ENCODE measurements at places on chromosomes 16 and 17. TPM values are rescaled to one million over a fixed set of nuclear protein-coding genes. Genes with fewer than 3 reads are reported as not detected.

METRNL gene
- polyA plus RNA-seq, result 49.2 TPM

DNA sequence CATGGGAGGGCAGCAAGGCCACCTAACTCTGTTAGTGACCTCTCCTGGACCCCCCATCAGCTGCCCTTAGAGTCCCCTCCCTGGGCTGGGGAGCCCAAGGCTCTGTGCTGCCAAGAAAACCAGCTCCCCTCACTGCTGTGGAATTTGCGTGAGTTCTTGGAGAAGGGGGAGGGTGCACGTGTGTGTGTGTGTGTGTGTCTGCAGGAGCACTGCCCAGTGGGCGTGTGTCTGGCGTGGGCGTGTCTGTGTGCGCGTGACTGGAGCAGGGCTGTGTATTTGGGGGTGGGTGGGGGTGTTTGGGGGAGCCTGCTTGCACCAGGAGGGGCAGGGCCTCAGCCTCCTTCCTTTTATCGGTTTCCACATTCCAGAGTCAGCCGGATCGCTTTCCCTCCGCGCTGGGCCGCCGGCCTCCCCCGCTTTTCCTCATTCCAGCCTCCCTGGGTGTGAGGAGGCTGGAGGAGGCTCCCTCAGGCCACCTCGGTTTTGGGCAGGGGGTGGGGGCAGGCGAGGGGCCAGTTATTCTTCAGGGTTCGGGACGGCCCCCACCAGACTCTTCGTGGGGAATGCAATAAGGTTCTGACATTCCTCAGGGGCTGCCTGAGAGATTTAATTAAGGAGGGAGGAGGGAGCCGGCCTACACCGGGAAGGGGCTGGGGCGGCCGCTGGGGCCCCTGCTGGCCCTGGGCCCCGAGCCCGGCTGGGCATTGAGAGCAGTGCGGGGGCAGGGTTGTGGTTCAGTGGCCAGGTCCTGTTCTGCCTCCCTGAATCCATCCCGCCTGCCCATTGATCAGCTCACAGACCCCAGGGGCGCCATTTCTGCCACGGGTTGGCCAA is 2.5 kb downstream of the VASN start:
- no peak for DNase-seq

NPIPA2 gene
- not detected for polyA plus RNA-seq

TMEM186 gene
- polyA plus RNA-seq, result 6.1 TPM

GRCh38 chr16:1527836-1528811 is 5.3 kb upstream of the TMEM204 start:
- DNase-seq, result no peak

GRCh38 chr17:75384751-75385150 is 20.7 kb downstream of the GRB2 start:
- no peak for DNase-seq

GRCh38 chr16:56425439-56425832 is at the start of gene AMFR:
TSS of gene AMFR (minus strand) at chr16:56425545. CDS start at chr16:56425327, 218 bp downstream.
- DNase-seq, result peak; percentile 78

GRCh38 chr16:87390641-87391323 is 1.4 kb upstream of the MAP1LC3B start:
- no peak for DNase-seq

DNA sequence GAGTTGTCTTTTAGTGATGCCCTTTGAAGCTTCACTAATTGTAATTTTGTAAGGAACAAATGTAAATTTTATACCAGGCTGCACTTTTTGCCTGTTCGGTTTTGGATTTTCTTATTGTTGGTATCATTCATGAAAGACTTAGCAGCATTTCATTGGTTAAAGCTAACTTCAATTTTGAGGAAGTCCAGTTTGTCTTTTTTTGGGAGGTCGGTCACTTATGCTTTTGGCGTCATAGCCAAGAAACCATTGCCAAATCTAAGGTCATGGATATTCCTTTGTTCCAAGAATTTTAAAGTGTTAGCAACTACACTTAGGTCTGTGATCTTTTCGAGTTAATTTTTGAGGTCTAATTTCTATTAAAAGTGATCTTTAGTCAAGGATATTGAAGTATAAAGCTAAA is 77.1 kb downstream of the PRKCA start:
- no peak for DNase-seq

GRCh38 chr17:39563476-39563875 is 44.2 kb downstream of the NEUROD2 start:
- no peak for DNase-seq

- no peak for DNase-seq
Measured at GRCh38 chr17:27939474-27940465, 46.6 kb upstream of the LYRM9 start.

ZNF385C gene
- 0.44 TPM for polyA plus RNA-seq

LYZL6 gene
- polyA plus RNA-seq, result not detected

GRCh38 chr16:11871193-11871592 is 19.9 kb upstream of the RSL1D1 start:
- no peak for DNase-seq

DNA sequence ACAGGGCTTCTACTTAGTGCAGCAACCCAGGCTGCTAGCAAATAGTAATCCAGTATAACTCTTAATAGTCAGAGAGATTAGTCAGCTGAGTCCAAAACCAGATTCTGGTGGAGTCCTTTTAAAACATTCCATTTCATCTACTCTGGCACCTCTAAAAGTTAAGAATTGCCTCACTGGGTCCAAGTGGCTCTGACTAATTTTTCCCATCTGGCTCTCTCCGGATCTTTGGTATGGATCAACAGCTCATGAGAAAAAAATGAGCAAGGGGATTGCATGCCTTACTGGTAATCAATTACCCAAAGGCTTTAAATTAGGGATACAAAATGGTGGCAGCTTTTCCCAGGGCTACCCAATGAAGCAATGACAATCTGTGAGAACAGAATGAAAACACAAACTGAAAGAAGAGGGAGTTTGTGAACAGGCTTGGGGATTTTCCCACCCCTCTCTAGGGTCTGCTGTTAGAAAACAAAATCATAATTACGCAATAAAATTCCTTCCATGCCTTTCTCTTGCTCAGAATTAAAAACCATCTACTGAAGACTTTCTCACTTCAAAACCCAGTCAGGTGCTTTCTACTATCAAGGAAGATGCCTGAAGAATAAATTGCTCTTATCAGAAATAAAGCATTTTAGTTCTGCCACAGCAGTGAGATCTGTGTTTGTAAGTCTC is 84.6 kb upstream of the PMFBP1 start:
- no peak for DNase-seq

DNAH2 gene
- not detected for polyA plus RNA-seq

FKBP10 gene
- 0.71 TPM for polyA plus RNA-seq

DNA sequence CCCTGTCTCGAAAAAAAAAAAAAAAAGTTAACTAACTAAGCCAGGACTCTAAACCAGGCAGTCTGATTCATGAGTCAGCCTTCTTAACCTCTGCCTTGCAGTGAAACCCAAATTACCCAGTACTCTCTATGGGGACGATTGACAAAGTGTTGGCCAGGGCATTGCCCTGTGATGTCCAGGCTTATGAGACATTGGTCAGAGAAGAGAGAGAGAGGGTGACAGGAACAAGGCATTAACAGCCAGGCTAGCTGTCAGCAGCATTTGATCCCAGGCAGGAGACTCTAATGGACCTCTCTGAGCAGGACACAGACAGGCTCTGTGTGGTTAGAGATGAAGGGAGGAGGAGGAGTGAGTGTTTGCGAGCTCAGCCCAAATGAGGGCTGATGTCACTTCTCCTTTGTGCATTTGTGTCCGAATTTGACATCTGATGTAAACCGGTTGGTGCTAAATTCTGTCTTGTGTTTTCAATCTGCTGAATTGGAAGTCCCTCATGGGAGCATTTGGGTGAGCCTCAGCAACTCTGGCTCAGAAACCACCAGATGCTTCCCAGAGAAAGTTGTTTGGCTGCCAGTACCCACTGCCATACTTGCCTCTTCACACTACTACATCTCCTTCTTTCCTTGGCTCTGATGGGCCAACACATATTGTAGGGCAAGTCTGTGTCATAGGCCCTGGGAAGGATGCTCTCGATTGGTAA is 4.3 kb upstream of the MYL4 start:
- DNase-seq, result peak; percentile 35

GRCh38 chr17:75088465-75089417 is 987 bp downstream of the SLC16A5 start:
- no peak for DNase-seq

ST6GALNAC1 gene
- polyA plus RNA-seq, result not detected

DNA sequence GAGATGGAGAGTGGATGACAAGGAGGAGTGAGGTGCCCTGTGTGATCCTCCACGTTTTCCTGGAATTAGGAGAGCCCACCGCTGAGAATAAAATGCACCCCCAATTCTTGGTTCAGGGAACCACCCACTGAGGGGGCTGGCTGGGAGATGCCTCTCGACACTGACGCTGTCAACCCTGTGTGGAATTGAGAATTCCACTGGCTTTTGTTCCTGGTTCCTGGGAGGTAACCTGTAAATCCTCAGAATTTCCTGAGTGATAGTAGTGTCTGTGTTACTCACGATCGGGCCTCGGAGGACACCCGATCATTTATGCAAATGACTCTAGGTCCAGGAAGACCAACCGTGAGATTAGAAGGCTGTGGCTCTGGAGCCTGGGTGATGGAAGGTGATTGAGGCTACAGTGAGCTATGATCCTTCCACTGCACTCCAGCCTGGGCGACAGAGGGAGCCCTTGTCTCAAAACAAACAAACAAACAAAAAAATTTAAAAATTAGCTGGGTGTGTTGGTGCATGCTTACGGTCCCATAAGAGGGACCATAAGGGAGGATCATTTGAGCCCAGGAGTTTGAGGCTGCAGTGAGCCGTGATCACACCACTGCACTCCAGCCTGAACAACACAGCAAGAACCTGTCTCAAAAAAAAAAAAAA is 11.7 kb upstream of the PRPSAP1 start:
- DNase-seq, result no peak

CNGB1 gene
- not detected for polyA plus RNA-seq

STX1B gene
- not detected for polyA plus RNA-seq

DNA sequence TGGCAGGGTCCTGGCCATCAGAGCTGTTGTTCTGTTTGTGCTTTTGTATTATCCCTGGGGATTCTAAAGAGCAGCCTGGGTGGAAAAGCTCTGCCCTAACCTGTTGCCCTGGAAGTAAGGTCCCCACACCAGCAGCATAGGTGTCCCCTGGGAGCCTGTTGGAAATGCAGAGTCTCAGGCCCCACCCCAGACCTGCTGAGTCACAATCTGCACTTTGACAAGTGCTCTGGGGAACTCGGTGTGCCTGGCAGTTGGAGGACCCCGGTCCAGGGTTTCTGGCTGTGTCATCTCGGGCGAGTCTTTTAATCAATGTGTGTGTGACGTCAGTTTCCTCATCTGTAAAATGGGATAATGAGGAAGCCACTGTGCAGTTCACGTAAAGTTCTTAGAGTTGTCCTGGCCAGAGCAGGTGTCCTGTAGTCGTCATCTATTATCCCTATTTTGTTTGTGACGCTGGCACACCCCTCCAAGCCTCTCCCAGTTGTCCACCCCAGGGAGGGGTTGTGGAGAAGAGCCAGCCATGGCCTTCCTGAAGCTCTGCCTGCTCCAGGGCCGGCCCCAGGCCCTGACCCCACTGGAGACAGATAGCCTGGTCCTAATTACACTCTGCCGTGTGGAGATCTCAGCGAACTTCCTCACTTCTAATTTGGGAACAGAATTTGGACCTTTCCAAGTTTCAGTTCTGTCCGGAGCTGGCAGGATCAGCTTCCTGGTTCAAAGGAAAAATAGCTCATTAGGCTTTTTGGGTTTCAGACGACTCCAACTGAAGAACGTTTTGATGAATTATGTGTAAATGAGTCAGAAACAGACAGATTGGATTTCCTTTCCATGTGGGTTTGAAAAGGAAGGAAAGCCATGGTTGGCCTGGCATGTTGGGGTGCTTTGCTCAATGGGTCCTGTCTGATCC is 295.7 kb upstream of the FOXF1 start:
- DNase-seq, result no peak

WDR81 gene
- 27.2 TPM for polyA plus RNA-seq

FSCN2 gene
- polyA plus RNA-seq, result 0.23 TPM

TIGD7 gene
- 2.9 TPM for polyA plus RNA-seq

DNA sequence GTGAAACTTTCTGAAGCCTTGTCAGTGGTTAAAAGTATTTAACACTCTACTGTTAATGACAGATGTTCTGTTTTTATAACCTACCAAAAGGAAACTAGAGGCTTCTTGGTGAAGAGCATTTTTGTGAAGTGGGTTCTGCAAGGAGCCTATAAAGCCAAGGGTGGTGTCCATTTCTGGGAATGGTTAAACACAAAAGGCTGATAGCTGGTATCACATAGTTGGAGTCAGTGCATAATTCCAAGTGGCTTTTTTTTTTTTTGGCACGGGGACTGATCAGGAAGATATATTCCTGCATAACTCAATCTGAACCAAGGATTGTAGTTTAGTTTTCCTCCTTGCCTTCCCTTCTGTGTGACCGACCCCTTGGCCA is 27.6 kb upstream of the KPNB1 start:
- no peak for DNase-seq

DNA sequence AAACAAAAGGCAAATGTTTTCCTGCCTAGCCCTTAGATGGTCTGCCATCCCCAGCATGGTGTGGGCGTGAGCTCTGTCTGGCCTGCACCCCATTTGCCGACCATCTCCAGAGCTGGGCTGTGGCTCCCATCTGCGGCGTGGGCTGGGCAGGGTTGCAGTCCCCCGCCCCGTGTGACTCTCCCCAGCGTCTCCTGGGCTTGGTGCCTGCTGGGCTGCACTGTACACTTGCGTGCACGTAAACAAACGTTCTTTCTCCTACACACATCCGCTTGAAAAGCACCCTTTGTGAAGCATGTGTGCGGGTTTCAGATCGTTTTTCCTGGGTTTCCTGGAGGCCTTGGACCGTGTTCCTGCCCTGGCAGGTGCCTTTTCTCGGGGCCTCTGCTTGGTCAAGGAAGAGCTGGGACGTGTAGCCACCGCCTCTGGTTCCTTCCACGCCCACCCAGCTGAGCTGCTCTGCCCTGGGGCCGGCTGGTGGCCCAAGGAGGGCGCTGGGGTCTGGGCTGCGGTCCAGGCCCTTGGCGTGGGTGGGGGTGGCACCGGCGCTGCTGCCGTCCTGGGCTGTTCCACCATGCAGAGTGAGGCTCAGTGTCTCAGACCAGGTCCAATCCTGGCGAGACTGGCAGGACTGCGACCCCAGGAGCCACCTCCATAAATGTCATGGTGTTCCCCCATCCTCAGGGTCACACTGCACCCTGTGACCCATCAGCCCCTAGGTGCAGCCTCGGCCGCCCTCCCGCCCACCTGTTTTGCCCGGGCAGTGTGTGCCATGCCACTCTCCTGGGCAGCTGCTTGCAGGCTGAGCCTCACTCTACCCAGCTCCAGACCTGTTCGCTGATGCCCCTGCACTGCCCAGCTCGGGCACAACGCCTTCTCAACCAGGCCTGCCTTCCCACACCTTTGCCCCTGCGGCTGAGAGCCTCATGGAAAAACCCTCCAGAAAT is 9.9 kb upstream of the BAIAP3 start:
- no peak for DNase-seq

- peak; percentile 58 for DNase-seq
Measured at GRCh38 chr17:74325743-74326379, at the start of gene KIF19. TSS of gene KIF19 (plus strand) at chr17:74326226. CDS start at chr17:74326350, 124 bp downstream.

DNA sequence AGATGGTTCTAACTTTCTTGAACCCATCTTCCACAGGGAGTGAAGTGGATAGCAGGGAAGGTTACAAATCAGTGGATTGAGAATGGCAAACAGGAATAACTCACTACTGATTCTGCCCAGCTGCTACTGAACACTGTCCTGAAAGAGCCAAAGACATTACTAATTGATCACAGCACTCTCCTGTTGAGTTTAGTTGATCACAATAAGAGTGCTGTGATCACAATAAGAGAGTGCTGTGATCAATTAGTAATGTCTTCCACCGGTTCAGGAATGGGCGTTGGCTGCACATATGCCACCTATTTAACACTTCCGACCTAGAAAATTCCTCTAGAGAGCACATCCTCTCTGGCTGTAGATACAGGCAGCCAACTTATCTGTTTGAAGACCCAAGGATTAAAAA is 11.4 kb downstream of the CFAP97D1 start:
- DNase-seq, result no peak

Measured in immature natural killer cell (primary cell).